ENCODE measurements at places on chromosomes 1 and 21.

- DNase-seq = no peak
These were observed 85.5 kb downstream of the NGF start for GRCh38 chr1:115252585-115252984.

- no peak for DNase-seq
These were observed 86.3 kb downstream of the VWA5B1 start for GRCh38 chr1:20376880-20377494.

DNA sequence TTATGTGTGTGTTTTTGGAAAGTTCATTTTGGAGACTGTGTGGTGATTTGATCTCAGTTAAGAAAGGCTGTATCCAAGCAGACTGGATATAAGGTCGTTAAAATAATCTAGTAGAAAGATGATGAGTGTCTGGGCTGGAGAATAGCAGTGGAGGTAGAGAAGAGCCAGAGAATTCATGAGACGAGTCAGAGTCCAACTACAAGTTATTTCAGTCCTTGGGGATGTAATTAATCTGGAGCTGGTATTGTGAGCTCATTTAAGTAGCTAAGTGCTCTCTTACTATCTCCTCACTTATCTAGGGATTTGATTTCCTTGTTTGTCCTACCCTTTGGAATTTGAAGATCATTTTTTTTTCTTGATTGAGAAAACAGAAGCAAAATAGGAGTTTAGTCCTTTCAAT is 1219.0 kb upstream of the ADGRL4 start:
- no peak for DNase-seq

- no peak for DNase-seq
These were observed 28.9 kb downstream of the CLEC20A start for GRCh38 chr1:178467837-178468236.

GRCh38 chr1:31570906-31571305 is 5.4 kb upstream of the TINAGL1 start:
- no peak for DNase-seq

GRCh38 chr1:216983823-216984222 is 260.6 kb upstream of the ESRRG start:
- no peak for DNase-seq

- DNase-seq = no peak
These were observed 1.5 kb downstream of the KIF1B start for GRCh38 chr1:10211805-10212410.

- no peak for DNase-seq
These were observed 22.6 kb upstream of the IL20 start for GRCh38 chr1:206842854-206843253.

GRCh38 chr1:39646232-39647081 is 7.0 kb upstream of the HEYL start:
- DNase-seq = no peak

DNA sequence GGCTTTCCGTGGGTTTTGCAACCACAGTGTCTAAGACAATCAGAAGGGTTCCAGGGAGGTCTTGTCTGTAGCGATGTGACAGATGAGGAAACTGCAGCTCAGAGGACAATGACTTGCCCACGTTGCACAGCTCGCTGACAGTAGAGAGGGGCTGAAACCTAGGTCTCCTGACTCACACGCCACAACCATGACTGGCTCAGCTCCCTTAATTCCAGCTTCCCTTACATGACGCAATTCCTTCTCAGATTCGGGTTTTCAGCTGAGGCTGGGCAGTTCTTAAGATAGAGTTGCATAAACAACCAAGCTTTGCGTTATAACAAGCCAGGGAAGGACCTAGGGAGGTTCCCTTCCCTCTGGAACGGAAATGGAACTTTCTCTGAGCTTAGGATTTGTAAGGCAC is 36.3 kb downstream of the DHCR24 start:
- DNase-seq = no peak

- no peak for DNase-seq
These were observed 47.2 kb upstream of the SYT14 start for GRCh38 chr1:209890641-209891330.

Measured in stimulated activated CD8-positive, alpha-beta memory T cell treated with anti-CD3 and anti-CD28 coated beads, Interleukin-4, amount 100 ng/mL, for 1 hour (primary cell).